NCI-H2081 treated with DMSO at 0.1 percent for 48 hours (cell line): ENCODE measurements at places on chromosomes 4 and X.

- DNase-seq: no peak
These were observed 282.9 kb downstream of the USP46 start for GRCh38 chr4:52376132-52376704.

DNA sequence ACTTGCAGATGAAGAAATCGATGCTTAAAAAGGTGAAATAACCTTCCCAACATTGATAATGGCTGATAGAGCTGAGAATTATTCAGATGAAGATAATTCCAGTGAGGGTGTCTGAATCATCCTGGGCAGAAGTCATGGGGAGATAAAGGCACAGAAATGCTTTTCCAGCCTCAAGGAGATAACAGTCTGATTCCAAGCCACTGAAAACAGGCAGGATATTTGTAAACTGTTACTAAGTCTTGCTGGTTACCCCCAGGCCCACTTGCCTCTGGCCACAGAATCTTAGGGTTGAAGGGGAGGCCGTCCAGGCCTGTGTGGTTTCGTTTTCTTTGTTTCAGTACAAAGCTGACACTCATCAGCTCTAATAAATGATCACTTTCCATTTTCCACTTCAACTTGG, 158.5 kb downstream of the SH3KBP1 start:
- DNase-seq: no peak

- DNase-seq: no peak
These were observed 121.0 kb upstream of the DIAPH2 start for GRCh38 chrX:96563646-96564045.

DNA sequence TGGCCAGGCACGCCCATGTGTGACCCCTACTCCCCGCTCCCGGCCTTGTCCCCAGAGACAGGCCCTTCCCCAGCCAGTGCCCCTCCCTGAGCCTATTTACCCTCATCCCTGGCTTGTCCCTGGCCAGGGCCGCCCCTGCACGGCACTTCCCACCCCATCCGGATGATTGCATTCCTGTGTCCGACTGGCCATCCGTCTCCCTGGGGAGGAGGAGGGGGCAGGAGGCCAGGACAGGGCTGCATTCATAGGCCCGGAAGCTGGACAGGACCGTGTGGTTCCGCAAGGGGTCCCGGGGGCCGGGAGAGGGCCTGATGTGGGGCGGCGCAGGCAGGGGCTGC, 22.8 kb downstream of the CTBP1 start:
- DNase-seq: no peak

GRCh38 chr4:22003878-22004277, 55.3 kb upstream of the KCNIP4 start:
- DNase-seq: no peak

GRCh38 chr4:185204238-185204910, 574 bp upstream of the CFAP97 start:
- DNase-seq: no peak

DNA sequence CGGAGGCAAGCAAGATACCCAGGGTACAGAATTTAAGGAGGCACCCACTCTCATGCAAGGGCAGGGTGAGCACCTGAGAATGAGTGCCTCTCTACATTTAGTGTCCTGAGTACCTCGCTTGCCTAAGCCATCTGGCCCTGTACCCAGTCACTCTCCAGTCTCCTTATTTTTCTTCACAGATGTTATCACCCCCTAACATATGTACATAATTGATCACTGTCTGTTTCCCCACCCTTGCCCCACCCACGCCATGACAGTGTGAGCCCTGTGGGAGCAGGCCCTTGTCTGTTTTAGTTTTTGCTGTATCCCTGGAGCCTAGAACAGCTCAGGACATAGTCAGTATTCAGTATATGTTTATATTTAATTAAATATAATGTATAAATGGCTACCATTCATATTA, 113.6 kb downstream of the SPRY1 start:
- DNase-seq: no peak

DNA sequence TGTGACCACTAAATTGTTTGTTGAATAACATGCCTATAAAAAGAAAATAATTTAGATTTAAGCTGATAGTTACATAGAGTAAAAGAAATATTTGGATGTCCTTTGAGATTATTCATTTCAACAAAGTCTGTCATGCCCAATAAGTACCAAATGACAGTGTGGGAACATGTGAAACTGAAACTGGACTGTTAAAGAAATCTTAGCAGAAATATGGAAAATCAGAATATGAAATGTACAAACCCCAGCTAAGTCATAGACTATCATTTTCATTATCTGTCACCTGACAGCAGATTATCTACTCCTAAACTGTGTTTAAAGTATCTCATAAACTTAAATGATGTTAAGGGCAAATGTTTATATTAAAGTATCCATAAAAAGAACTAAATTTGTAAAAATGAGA, 437.8 kb upstream of the FAM241A start:
- no peak for DNase-seq

DNA sequence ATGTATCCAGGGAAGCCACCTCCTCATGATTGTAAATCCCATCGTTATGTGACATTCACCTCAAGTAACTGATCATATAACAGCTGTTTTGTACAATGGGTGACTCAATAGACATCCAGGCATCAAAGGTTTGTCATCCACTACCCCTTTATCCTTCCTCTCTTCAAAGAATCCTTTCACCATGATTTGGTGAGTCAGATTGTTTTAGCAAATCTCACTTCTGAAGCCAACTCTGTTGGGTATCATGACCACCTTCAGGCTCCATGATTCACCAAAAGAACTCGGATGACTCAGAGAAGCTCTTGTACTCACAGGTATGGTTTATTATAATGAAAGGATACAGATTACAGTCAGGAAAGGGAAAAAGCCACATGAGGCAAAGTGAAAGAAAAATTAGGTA, 132.1 kb downstream of the PWWP3B start:
- DNase-seq: no peak
